Prostate gland (tissue), 2 donors: ENCODE measurements at places on chromosomes 16 and 17.

- DNase-seq: peak; percentile 87
These were observed at the start of gene ST3GAL2 for GRCh38 chr16:70438969-70439862. Gene ST3GAL2, minus strand, starts transcription at chr16:70439100. Its CDS starts 40,570 bp downstream, at chr16:70398530.

DNA sequence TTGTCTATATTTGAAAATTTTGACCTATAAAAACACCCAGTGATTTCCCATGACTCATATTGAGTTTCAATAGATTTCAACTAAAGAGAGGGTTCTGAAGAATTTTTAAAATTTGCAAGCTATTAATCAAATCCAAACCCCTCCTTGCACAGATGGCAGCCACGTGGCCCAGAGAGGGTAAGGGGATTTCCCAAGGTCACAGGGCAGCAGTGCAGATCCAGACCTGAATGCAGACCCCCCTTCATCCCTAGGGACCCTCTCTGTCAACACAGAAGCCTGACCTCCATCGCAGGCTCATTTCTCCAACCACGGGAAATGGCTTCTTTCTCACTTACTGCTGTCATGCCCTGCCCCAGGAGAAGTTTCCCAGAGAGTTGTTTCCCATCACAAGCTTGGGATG, 24.7 kb upstream of the CES5A start:
- DNase-seq: no peak

GRCh38 chr17:27318633-27319032, 24.7 kb downstream of the WSB1 start:
- DNase-seq: no peak

DNA sequence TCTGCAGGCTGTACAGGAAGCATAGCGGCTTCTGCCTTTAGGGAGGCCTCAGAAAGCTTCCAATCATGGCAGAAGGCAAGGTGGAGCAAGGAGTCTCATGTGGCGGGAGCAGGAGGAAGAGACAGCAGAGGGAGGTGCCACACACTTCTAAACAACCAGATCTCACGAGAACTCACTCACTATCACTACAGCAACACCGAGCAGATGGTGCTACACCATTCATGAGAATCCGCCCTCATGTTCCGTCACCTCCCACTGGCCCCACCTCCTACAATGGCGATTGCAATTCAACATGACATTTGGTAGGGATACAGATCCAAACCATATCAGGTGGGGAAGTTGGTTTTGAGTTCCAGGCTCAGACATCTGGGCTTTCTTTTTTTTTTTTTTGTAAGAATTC, 31.9 kb upstream of the NUDT7 start:
- no peak for DNase-seq

DNA sequence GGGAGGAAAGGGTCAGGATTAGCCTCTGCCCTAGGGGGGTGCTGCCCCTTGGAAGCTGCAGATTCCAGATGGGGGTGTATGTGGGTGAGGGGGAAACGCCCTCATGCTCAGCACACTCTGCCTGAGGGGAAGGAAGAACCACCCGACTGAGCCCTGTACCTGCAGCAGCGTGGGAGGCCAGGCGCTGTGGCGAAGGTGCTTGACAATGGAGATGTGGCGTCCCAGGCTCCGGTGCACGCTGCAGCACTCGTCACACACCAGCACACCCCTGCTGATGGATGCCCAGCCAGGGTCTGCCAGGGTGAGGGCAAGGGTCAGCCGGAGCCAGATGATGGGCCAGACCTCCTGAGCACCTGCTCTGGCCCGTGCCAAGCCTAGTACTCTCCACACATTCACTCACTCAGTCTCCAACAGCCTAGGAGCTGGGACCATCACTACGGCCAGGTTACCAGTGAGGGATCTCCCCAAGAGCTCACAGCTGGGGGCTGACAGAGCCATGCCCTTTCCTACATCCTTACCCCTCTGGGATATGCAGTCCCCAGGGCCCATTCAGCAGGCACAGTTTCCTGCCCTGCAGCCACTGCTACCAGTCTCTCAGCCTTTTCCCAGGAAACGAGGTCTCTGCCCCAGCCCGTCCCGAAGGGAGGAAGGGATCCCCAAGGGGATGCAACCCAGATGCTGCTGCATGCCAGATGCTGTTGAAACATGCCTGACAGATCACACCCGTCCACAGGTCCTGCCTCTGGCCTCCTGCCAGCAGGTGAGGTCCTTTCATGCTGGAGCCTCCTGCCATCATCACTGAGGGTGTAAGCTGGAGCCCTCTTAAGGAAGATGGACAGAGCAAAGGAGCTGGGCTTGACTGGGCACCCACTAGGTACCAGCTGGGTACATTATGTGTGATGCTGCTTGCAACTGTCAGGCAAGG, 5.9 kb downstream of the GIT1 start:
- DNase-seq: no peak

GRCh38 chr17:19357351-19357750, 5.2 kb downstream of the B9D1 start:
- no peak for DNase-seq

DNA sequence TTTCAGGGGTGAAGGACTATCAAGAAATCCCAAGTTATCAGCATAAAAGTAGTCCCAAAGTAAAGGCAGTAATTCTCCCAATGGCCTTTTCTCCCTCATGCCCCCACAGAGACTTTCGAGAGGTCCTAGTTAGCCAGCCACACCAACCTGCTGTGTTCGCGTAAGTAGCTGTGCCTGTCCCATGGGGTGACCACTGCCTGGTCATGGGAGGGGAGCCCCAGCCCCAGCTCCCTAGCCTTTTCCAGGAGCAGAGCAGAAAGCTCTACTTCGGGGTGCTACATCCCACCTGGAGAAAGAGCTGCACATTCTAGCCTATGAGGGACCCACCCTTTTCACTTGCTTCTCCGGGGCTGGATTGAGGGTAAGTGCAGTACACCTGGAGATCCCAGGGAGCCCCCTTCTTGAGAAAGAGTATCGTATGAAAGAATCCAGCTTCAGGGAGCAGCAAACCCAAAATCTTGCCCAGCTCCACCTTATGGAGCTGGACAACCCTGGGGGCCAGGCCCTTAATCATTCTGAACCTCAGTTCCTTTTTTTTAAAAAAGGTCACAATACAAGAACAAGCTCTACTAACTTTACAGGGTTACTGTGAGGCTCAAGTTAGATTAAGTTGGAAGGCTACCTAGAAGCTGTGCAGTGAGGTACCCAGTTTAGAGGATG, 8.6 kb upstream of the SOST start:
- no peak for DNase-seq

- DNase-seq: no peak
These were observed 15.2 kb downstream of the ANKRD40 start for GRCh38 chr17:50692448-50693035.

- DNase-seq: no peak
These were observed 37.1 kb downstream of the YWHAE start for GRCh38 chr17:1362964-1363363.

- peak; percentile 65 for DNase-seq
These were observed 20.1 kb downstream of the PLD6 start for GRCh38 chr17:17186051-17186450.

DNA sequence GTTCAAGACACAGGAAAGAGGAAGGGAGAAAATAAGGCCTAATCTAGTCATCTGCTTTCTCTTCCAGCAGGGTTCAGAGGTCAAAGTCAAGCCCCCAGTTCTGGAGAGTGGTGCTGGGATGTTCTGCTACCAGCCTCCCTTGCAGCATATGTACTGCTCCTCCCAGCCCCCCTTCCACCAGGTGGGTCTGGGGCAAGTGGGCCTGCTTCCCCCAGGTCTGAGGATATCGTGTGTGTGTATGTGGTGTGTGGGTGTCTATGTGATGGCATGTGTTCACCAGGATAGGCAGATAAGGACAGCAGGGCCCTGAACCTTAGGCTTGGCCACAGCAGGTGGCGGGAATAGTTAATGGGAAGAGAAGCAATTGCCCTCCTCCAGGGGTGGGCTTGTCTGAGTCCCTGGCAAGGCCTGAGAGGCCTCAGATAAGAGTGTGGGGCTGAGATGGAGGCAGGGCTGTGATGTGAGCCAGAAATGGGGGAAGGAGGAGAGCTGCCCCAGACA, 21.1 kb downstream of the FOXN1 start:
- no peak for DNase-seq

GRCh38 chr17:74362810-74363498, 1.3 kb upstream of the BTBD17 start:
- DNase-seq: no peak

- DNase-seq: no peak
These were observed 70.6 kb downstream of the BCAS3 start for GRCh38 chr17:60748204-60748603.

- DNase-seq: no peak
These were observed 197.3 kb upstream of the WSCD1 start for GRCh38 chr17:5872831-5873230.

DNA sequence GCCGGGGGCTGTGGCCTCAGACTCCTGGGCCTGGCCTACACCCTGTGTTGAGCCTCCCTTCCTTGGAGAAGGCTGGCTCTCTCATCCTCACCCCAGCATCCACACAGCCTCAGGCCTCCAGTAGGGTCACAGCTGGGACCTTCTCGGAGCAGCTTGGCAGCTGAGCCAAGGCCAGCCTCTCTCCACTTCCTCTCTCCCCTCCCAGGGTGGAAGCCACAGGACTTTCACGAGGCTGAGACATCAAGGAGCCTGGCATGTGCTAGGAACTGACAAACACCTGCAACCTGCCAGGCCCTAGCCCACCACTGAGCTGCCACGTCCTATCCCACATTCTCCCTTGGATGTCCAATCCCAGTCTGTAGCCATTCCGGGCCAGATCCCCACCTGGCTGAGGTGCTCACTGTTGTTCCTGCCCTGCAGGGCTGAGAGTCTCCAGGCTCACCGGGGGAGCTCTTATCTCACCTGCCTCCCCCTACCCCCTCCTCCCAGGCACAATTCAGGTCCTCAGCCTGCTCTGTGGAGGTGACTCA, 3.1 kb downstream of the MMP15 start:
- no peak for DNase-seq

DNA sequence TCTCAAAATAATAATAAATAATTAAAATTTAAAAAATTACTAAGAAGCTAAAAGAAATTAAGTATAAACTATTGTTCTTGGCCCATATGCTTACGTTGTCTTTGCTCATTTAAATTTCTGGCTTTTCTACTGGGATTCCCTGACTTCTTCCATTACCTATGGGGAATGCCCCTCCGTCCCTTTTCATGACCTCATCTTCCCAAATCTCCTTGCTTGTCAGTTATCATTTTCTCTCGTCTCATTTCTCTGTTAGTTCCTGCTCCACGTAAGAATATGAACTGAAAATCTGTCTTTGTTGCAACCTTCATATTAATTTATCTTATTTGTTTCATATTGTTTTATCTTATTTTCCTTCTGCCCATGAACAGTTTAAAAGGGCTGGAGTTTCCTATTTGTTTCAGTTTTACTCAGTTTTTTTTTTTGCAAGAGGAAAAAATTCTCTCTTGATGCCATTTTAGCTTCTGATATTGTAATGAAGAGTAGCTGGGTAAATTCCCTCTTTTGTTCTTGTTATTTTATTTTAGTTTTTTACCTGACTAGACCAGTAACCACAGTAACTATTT, 2.5 kb upstream of the DNAJA2 start:
- no peak for DNase-seq

GRCh38 chr17:67833946-67834631, 8.8 kb downstream of the BPTF start:
- no peak for DNase-seq

DNA sequence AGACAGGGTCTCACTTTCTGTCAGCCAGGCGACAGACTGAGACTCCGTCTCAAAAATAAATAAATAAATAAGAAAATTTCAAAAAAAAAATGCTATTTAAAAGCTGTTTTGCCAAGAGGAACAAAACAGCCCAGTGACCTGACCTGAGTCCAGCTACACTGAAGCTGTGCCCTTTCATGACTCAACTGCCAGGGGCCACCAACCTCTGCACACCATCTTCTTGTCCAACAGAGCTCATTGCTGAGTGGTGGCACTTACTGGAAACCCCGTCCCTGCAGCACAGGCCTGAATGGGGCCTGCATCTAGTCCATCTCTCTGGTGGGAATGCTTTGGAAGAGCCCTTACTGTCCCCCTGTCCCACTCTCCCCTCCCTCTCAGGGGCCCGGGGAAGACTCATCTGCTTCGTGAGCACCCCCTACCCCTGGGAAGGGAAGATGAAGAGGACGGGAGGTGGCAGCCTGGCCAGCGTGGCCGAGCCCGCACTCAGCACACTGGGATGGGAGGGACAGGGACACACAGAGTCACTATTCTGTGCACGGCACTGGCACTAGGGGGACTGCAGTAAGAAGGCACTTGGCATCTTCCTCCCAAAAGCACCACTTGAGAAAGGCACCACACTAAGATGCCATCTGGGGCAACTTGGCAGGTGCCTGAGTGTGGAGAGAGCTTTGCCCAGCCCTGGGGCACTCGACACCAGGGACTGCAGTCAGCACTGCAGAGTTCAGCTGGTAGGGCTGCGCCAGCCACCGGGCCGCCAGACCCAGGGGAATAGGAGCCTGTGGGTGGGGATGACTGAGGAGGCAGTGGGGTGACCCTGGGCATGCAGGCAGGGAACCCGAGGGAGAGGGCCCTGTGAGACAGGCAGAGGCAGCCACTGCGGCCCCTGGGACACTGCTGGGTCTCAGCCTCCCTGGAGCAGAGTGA, 13.5 kb downstream of the FBXO31 start:
- no peak for DNase-seq

GRCh38 chr16:54097774-54098173, 188.8 kb downstream of the IRX3 start:
- no peak for DNase-seq

- DNase-seq: no peak
These were observed 42.2 kb downstream of the RBFOX3 start for GRCh38 chr17:79568661-79569060.

DNA sequence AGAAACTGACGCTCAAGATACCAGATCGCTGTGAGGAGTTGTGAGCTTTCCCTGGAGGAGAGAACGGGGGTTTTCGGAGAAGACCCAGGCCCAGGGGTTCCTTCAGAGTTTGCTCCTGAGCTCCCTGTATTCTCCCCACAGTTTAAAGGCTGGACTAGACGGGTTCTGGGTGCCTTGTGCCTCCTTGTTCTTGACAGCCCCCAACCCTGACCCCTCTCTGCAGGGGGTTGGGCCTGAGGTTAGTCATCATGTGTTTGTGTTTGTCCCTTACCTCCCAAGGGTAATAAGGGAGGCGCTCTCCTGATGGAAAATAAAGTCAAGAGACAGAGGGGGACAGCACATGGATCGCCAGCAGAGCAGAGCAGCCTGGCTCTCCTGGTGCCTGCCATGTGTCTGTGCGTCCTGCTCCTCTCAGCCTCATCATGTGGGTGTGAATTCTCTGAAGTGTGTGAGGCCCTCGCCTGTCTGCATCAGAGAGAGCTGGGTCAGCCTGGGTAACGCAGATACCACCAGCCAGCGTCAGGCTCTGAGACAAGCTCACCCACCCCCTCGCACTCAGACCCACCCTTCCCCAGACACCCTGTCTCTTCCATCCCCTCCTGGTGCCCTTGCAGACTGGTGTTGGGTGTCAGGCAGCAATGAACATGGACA, 8.7 kb downstream of the HEXIM2 start:
- DNase-seq: no peak

GRCh38 chr17:5883775-5884665, 186.2 kb upstream of the WSCD1 start:
- DNase-seq: no peak

DNA sequence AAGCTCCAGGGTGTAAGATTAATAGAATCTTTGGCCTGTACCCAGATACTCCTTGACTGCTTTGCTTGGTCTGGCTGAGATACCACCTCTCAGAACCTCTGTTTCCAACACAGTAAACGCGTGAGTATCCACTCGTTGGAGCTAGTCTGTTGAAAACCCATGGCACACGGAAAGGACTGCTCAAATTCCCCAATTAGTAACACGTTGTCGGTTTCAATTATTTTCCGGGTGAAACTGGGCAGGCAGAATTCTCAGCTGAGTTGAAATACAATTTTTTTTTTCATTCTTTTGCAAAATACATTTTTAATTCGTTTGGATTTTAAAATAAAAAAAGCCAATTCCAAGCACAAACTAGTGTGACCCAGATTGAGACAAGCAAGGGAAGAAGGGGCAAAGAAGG, 120.5 kb downstream of the MAF start:
- no peak for DNase-seq
